ENCODE measurements at places on chromosomes 7 and 10.

DNA sequence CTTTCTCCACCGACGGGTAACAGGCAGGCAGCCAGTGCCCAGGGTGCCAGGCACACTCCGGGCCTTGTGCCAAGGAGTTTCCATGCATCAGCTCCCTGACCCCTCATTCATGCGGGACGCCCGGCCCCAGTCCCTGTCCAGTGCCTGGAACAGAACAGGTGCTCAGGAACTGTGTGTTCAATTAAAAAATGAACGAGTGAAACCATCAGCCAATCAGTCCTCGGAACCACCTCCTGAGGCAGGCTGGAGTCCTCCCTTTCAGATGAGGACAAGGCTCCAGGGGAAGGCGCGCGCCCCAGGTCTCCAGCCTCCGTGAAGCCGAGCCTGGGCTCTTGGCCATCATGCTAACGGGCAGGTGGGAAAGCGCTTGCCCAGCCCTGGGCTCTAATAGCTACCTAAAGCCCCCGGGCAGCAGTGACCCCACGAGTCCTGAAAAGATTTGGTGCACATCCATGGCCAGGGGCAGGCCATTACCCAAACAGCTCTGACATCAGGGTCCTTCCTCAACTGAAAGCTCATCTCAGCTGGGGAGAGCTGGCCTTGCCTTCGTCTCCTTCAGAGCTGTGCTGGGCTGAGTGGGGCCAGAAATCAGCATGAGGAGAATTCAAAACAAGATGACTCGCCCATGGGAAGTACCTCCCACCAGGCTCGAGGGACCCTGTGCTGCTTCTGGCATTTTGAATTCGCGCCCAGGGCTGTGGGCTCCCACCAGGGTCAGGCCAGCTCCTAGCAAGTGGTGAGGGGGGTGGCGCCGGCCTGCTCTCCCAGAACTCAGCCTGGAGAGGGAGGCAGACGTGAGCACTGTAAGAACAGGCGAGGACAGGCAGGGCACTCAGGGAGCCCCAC is 200.5 kb downstream of the MAD1L1 start:
- no peak for DNase-seq

DNA sequence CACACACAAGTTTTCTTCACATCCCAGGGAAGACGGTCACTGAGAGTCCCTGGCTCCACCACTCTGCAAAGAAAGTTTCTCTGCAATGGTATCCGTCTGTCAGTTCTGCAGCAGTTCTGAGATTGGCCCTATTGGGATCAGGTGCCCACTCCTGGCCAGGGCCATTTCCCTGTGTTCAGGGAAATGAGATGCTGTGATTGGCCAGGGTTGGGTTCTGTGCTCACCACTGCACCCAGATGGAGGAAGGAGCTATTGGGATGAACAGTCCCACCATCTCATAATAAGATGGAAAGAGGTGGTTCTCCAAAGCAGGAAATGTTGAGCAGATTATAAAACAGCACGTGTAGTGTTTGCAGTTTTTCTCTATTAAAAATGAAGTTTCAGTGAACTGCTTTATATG is 13.3 kb upstream of the PIP4K2A start:
- no peak for DNase-seq

DNA sequence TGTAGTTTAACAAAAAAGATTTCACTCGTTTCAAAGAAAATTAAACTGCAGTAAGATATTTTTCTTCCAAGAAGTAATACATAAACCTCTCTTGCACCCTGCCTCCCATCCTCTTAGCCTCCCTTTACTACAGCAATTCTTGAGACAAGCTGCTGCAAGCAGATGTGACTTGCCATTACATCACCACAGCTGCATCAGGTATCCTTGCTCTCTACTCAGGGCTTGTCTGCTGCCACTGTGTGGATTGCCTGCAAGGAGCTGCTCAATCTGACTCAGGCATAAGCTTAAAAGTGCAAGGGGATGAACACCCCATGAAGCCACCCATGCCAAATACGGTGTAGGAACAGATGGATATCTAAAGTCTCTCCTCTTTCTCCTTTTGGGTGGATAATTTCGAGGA is 609.9 kb downstream of the DNAJB9 start:
- no peak for DNase-seq

GRCh38 chr7:47635091-47636080 is 53.5 kb upstream of the TNS3 start:
- DNase-seq: no peak

DNA sequence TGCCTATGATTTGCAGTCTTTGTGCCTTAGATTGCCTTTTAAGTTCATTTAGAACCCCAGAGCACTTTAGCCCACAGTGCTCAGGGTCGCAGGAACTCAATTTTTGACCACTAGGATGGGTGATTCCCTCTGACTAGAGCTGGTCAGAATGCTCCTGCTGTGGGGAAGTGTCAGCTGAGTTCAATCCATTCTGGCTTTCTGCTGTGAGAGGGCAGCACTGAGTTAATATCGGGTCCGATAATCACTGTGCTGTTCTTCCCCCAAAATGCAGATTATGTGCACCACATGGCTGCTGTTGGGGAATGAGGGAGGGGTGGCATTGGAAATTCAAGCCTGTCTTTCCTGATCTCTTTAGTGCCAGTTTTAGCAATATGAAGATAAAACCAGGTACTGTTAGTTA is 886.4 kb downstream of the DNAJB9 start:
- no peak for DNase-seq

DNA sequence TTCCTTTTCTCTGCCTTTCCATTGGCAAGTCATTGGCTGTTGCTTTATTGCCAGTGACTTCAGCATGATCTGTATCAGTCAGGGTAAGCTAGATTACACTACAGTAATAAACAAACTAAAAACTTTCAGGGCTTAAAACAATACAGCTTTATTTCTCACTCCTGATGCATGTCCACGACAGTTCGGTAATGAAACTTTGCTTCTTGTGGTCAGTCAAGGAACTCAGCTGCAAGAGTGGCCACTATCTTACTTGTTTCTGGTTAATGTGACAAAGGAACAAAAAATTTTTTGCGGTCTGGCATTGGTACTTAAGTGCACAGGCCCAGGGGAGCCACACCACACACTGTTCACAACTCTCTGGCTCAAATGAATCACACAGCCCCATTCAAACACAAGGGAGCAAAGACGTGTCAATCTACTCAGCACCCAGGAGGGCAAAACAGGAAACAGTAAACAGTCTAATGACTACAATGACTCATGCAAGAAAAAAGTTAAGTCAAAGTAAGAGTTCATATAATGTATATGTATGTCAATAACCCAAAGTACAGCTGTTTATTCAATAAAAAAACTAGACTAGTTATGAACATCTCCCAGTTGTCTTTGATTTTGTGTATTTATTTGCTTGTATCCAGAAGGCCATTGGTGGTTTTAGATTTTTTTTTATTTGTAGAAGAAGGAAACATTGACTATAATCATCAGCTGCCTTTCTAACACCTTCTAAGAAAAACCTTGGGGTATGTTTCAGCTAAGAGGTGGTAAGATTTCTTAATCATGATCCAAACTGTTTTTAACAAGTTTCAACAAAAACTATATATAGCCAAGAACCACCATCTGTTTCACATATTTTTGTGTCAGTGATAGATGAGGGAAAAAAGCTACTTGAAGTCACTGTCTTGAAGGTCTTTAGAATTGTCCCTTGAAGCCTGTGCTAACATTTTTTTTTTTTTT is 134.4 kb upstream of the FAM3C start:
- DNase-seq: peak; percentile 99

GRCh38 chr10:103576862-103577261 is 83.4 kb downstream of the NEURL1 start:
- no peak for DNase-seq

- no peak for DNase-seq
These were observed 42.8 kb upstream of the WNT8B start for GRCh38 chr10:100419911-100420449.

- DNase-seq: no peak
These were observed 10.6 kb downstream of the INHBA start for GRCh38 chr7:41692251-41692650.

- no peak for DNase-seq
These were observed at the start of gene PHYHIPL for GRCh38 chr10:59176241-59177030. Gene PHYHIPL (plus strand): TSS chr10:59176643. CDS start chr10:59176854, 211 bp downstream.

DNA sequence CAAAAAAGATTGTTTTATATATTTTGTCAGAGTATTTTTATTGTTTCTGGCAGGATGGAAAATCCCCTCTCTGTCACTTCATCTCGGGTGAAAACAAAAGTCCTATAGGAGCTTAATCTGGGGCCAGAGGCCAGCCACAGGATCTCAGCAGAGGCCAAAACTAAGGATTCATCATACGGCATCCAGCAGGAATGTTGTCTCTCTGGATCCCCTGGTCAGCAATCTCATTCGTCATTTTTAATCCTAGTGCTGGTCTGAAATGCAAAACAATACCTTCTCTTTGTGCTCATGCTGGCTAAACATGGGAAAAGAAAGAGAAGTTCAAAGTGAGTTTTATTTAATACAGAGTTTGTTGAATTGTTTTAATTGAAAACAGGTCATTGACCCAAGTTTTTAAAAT is 482.5 kb upstream of the AUTS2 start:
- DNase-seq: no peak

GRCh38 chr10:3833046-3833445 is 48.0 kb upstream of the KLF6 start:
- DNase-seq: no peak

GRCh38 chr10:121216295-121216694 is 365.1 kb downstream of the WDR11 start:
- DNase-seq: no peak

- no peak for DNase-seq
These were observed 93.3 kb downstream of the SORCS3 start for GRCh38 chr10:104734433-104734832.

- no peak for DNase-seq
These were observed 43.3 kb upstream of the ECHDC3 start for GRCh38 chr10:11698691-11699549.

- no peak for DNase-seq
These were observed 9.3 kb downstream of the SHTN1 start for GRCh38 chr10:116995648-116996047.

DNA sequence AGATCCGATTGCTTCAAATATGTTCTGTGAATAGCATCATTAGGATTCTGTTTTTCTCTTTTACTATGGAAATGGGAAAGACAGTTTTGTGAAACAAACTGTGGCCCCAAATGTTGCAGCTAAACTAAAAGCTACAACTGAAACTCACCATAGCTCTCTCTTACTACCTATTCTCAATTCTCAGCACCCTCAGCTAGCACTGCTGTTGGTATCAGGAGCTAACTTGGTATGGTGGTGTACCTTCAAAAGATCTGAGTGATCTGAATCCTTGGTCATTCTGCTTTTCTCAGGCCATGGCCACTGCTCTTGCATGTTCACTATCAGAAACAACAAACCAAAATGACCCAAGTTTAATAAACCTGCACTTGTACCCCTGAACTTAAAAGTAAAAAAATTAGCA is 1208.0 kb downstream of the SORCS1 start:
- DNase-seq: no peak

DNA sequence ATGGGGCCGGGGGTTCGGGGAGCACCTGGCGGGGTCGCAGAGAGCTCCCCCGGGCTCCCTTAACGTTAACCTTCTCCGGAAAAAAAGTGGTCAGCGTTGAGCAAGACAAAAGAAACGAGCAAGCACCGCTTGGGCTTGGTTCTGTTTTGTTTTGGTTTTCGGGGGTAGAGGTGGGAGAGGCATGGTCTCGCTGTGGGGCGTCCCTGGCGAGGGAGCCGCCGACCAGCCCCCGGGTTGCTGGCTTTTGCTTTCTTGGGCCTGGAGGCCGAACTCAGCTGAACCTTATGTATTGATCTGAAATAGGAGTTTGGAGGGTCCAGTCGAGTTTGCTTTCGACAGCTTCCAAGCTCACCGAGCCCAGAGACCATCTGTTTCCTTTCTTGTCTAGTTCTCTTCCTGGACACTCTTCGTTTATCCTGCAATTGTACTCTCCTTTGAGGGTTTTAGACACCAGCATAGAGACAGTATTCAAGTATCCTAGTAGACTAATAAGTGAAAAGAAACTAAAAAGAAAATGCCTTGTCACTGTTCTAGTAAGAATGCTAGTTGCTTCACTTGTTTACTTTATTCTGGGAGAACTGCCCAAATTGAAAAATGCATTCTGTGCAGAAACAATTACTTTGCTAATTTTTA is 980 bp downstream of the FHIP2A start:
- DNase-seq: no peak

DNA sequence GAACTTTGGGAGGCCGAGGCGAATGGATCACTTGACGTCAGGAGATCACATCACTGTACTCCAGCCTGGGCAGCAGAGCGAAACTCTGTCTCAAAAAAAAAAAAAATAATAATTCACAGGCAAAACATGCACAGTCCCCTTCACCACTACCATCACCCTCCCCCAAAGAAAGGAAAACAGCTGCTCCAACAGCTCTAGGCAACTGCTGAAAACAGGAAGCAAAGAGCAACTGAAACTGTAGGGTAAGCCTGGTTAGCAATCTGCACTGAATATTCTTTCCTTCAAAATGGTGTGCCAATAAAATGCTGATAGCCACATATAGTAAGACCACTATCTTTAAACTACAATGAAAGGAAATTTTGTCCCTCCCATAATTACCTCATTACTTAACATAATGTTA is 11.8 kb downstream of the NT5C2 start:
- no peak for DNase-seq

DNA sequence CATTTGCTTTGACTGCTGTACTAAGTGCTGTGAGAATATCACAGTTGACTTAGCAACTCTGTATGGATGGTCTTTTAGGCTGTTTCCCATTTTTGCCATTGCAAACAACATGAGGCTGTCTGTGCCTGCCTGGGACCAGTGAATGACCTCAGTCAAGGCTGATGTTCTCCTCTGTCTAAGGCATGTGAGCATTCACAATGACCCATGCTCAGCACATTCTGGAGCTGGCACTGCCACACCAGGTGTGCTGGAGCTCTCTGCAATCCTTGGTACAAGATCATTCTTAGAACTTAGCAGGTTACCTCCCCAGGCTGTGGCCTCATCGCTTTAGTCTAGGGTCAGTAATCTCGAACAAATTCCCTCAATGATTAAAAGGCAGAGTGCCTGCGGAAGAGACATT is 61.9 kb downstream of the SH3PXD2A start:
- no peak for DNase-seq

GRCh38 chr7:5797716-5798115 is 16.3 kb upstream of the RNF216 start:
- DNase-seq: no peak

DNA sequence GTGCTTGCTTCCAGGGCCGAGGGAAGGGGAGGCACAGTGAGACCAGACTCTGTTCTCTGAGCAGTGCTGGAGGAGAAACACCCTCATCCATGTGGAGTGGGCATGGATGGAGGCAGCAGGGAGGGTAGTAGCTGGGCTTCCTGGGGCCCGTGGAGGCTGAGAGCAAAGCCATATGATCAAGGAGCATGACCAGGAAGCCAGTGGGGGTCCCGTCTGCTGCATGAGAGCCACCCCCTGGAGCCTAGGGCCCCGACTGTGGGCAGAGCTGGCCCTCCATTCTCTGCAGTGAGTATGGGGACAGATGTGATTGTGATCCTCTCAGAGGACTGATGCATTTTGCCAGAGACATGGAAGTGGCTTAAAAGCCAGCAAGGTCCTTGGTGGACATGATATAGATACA is 61.6 kb downstream of the CCNY start:
- DNase-seq: no peak

Data from AG09309 (cell line).